ENCODE measurements at places on chromosomes 5 and 9.

- DNase-seq: no peak
These were observed 67.4 kb downstream of the ROR2 start for GRCh38 chr9:91882627-91883026.

- no peak for DNase-seq
These were observed 17.0 kb upstream of the SSBP2 start for GRCh38 chr5:81767938-81768337.

GRCh38 chr9:101388507-101388993, 3.7 kb upstream of the BAAT start:
- no peak for DNase-seq

DNA sequence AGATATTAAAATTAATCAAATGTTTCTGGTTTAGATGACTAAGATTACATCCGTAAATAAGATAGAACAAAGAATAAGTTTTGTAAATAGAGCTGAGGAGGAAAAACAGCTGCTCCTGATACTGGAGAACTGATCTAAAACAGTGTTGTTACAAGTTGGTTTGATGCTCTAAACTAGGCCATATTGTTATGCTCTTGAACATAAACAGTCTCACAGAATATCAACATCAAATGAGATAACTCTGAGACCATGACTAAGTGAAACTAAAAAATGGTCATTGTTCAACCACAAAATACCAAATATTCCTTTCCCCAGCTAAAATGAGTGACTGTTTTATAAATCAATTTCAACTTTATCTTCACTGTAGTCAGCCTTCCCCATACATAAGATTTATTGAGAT, 16.5 kb upstream of the SRFBP1 start:
- DNase-seq: no peak

DNA sequence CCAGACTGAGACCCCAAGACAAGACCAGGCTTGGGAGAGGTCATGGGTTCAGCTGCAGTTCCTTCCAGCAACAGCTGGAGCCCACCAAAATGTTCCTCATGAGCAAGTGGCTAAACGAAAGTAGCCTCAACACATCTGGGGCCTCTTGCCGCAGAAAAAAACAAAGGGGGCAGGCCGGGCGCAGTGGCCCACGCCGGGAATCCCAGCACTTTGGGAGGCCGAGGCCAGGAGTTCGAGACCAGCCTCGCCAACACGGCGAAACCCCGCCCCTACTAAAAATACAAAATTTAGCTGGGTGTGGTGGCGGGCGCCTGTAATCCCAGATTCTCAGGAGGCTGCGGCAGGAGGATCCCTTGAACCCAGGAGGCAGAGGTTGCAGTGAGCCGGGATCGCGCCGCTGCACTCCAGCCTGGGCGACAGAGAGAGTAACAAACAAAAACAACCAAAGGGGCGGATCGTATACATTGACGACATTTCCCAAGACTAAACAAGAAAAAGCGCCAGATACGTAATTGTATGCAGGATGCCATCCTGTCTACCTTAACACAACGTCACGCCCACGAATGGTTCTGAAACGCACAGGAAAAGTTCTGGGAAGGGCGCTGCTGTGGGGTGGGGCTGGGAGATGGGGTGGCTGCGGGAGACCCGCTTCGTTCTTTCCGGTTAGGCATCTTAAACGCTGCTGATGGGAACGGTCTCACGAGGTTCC, 1.7 kb downstream of the INPP5E start:
- DNase-seq: no peak

DNA sequence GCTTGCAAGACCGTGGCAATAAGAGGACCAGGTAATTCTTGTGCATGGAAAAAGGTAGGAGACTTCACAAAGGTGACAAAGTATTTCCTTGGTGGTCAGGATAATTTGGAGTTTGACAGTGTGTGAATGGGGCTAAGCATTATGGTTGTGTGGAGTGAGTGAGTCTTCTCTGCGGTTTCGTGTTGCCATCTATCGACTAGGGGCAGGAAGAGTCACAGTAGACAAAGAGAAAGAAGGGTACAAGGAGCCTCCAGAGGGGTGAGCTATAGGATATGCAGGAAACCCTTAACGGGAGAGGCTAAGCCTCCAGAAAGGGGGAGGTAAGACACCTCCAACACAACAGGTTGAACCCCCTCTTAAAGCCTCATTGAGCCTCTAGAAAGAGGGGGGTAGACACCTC, 64.0 kb upstream of the RANBP6 start:
- DNase-seq: no peak

DNA sequence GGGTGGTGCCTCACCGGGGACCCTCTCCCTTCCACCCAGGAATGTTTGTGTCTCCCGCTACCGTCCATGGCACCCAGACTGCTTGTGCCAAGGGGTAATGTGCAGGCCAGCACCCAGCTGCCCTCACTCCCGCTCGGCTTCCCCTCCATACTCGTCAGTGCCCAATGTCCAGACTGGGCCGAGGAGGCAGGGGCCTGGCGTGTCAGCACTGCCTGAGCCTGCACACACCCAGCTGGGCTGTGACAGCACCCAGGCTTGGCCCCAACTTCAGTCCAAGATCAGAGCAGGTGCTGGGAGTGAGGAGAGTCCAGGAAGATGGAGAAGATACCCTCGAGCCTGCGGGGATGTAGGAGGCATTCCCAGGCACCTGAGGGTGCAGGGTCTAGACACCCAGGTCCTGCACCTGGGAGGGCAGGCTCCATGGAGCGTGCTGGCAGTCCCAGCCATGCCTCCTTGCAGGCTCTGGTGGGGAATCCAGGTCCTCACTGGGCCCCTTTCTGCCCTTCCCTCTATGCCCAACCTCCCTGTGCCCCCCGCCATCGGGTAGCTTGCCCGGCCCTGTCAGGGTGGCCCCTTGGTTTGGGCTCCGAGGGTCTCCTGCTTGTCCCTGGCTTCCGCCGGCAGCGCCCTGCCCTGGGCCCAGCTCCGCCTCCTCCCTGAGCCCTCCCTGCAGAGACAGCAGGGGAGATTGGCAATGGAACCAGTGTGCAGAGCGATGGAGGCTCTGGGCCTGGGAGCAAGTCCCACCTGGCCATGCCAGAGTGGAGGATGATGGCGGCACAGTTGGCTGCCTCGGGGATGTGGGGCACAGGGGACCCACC, 250.8 kb upstream of the EDIL3 start:
- DNase-seq: no peak

DNA sequence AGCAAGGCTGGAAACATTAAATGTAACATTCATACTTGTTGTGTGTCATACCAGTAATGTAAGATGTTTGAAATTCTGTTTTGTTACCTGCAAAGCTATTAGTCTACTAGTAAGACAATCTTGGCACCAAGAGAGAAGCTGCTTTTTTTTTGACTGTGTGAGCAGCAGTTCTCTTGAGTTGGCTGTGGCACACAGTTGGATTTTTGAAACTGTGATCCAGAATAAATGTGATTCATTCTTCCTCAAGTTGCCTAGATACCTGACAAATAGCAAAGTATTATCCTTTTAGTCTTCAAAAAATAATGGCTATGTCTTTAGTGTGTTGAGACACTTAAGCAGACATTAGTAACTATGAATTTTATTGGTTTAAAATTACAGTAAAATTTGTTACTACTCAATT, 57.2 kb upstream of the HAPLN1 start:
- DNase-seq: no peak

- no peak for DNase-seq
These were observed 220.1 kb downstream of the ANXA1 start for GRCh38 chr9:73371801-73372200.

GRCh38 chr9:113564498-113565237, 101.1 kb downstream of the RGS3 start:
- no peak for DNase-seq

DNA sequence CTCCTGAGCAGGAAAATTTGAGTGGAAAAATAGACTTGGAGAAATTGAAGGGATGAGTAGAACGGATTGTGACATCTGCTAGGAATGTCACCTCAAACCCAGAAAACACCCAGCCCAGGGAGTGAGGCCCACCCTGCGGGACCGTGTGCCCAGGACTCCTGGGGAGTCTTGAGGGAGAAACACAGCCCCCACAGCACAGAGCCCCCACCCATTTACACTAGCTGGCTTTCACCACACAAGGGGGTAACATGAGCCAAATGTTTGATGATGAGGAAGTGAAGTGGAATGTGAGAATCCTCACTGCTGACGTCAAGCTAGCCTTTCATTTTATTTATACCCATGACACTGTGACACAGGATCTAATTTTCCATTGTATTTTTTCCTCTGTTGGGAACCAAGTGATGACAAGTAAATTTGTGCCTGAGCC, 42.8 kb upstream of the PDE8B start:
- no peak for DNase-seq

DNA sequence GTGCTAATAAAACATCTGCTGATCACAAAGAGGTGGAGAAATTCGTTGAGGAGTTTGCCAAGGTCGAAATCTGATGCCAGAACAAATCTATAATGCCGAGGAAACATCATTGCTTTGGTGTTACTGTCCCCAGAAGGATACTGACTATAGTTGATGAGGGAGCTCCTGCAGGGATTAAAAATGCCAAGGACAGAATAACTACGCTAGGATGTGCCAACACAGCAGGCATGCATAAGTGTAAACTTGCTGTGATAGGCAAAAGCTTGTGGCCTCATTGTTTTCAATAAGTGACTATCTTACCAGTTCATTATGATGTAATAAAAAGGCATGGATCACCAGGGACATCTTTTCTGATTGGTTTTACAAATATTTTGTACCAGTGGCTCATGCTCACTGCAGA, 66.8 kb upstream of the ADCY2 start:
- no peak for DNase-seq

GRCh38 chr5:6950250-6950649, 237.0 kb downstream of the TENT4A start:
- DNase-seq: no peak

DNA sequence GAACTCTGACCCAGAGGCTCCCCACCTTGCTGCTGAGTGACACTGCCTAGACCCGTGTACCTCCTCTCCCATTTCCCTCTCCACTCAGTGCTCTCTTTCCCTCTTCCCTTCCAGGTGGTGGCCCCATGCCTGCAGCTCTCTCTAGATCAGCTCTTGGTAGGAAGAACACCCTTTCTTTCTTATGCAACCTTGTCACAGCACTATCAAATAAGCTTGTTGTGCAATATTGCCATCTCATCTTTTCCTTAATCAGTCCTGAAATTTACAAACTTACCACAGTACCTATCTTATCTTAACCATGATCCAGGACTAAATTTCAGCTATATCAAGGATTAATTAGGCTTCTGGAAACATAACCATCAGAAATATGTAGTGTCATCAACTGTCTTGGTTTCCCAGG, 88.6 kb downstream of the ZFAND5 start:
- DNase-seq: no peak

GRCh38 chr5:169142264-169142970, 158.5 kb downstream of the SLIT3 start:
- DNase-seq: no peak

DNA sequence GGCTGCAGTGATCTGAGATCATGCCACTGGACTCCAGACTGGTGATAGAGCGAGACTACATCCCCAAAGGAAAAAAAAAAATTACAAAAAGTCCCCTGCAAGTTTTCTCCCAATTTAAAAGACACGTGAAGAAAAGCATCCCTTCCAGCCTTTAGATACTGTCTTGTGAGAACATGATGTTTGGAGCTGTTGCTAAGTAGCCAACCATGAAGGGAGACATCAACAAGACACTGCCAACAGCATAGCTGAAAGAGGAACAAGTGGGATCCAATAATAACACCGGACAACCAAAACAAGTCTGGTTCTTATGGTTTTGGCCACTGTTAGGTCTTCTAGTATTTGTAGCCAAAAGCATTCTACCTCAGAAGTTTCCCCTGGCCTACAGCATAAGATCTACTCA, 118.9 kb upstream of the CCDC180 start:
- no peak for DNase-seq

DNA sequence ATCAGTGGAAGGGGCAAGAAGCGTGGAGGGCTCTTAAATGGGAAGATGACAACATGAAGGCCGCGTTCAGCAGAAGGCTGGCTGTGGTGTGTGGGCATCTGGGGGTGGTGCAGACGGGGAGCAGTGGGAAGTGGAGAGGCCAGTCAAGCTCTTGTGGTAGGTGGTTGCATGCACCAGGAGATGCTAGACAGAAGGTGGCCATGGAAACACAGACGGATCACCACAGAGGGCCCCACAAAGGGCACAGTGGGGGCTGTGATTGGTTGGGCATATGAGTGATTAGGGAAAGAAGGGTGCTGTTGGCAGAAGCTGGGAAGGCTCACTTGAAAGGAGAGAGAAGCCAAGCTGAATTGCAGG, 14.7 kb downstream of the MTMR12 start:
- DNase-seq: no peak
